ENCODE measurements at places on chromosomes 16 and 17. TPM values are rescaled to one million over a fixed set of nuclear protein-coding genes. Genes with fewer than 3 reads are reported as not detected.
A peak's percentile ranks its signal among the peaks of the same experiment; 100 is the strongest.

DNA sequence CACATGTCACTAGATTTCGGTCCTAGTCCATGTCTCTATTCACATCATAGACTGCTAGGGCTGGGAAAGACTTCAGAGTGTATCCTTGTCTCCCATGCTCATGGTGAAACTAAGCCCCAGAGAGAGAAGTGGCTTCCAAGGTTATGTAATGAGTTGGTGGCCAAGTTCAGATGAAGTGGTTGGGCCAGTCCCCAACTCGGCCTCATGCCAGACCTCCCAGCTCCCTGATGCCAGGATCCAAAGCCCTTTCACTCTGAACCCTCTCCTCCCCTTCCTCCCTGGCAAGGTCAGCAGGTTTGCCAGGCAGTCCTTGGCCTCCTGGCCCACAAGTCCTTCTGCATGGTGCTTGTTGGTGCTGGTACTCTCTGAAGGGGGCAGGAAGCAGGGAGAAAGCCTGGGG is 189.7 kb downstream of the AXIN2 start:
- no peak overlapping the region for H3K4me3 ChIP-seq
- no peak for DNase-seq
- H3K4me1 ChIP-seq: no peaks in the 10 kb centered on the region
- H3K27ac ChIP-seq: no peak overlapping the region

DNA sequence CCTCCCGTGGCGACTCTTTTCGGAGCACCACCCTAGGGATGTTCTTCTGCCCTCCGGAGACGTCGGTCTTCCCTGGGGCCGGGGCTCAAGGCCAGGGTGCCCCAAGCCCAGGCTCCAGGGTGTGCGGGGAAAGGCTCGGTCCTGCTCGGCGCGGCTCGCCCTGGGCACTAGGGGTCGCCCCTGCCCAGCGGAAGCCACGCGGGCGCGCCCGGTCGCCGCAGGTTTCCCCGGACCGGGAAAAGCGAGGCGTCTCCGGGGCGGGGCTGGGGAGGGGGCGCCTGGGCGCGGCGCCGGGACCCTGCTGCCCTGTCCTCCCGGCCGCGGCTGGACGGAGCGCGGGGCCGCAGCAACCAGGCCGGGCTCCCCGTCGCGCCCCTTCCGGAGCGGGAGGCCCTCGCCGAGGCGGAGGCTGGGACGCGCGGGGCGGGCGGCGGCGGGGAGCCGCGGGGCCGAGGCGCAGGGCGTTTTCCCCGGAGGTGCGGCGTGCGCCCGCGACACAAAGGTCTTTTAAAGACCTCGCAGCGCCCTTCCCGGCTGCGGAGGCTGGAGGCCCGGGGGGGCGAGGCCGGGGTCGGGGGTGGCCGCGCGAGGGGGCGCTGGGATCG is 76.4 kb downstream of the MRC2 start:
- H3K27me3 ChIP-seq: no peaks in the 10 kb centered on the region
- DNase-seq: peak; percentile 81
- no peaks in the 10 kb centered on the region for H3K36me3 ChIP-seq
- H3K27ac ChIP-seq: peak overlapping the region; percentile 75

DNA sequence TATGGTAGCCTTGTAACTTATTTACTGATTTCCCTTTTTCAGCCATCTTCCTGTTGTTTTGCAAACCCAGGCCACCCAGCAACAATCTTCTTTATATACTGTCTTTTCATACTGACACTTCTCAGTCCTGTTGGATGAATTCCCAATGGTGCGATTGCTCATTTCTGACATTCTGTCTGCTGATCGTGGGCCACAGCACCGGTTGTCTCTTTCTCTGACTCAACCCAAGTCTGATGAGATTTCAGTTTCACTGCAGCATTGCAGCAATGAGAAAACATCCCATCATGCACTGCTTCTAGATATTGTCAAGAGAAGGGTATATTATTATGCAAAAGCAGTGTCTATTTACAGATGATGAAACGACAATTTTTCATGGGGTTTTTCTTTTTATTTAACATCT is 349.2 kb upstream of the HSBP1 start:
- H3K27ac ChIP-seq: no peak overlapping the region
- DNase-seq: no peak
- no peak overlapping the region for H3K4me3 ChIP-seq
- no peaks in the 10 kb centered on the region for H3K4me1 ChIP-seq
- H3K36me3 ChIP-seq: no peaks in the 10 kb centered on the region

DNA sequence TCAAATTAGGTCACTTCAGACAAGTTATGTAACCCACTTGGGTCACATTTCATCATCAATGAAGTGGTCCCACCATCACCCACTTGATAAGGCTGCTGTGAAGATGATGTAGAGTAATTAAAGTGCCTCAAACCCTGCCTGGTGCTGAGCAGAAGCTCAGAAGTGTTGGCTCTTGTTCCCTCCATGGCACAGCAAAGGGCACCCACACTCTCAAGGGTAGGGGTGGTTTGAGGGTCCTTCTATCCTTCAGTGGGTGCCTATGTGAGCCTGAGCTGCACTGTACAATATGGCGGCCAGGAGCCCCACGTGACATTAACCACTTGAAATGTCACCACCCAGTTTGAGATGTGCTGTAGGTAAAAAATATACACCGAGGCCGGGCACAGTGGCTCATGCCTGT is 71.5 kb downstream of the CYTH1 start:
- DNase-seq: no peak
- no peak overlapping the region for H3K27ac ChIP-seq
- H3K4me3 ChIP-seq: no peak overlapping the region
- H3K4me1 ChIP-seq: no peaks in the 10 kb centered on the region

GRCh38 chr16:85479972-85480726 is 133.0 kb upstream of the GSE1 start:
- no peak overlapping the region for H3K4me3 ChIP-seq
- H3K27me3 ChIP-seq: no peaks in the 10 kb centered on the region
- H3K36me3 ChIP-seq: no peaks in the 10 kb centered on the region
- H3K4me1 ChIP-seq: peaks cover 6% of the 10 kb centered on the region
- H3K27ac ChIP-seq: no peak overlapping the region

DNA sequence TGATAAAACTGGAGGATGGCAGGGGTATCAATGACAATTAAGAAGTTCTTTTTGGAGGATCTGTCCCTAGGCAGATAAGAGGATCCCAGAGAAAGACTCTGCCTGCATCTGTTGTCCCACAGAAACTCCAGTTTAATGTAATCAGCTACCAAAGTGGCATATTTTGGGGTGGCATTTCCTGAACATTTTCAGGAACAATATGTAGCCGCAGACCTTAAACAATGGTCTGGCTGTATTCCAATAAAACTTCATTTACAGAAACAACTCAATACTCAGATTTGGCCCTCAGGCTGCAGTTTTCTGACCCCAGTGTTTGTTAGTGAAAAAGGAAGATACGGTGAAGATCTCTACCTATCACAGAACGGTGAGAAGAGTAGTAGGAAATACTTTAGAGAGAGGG is 46.1 kb downstream of the KCNJ16 start:
- no peaks in the 10 kb centered on the region for H3K36me3 ChIP-seq
- DNase-seq: no peak
- no peak overlapping the region for H3K4me3 ChIP-seq
- H3K27ac ChIP-seq: no peak overlapping the region
- H3K4me1 ChIP-seq: no peaks in the 10 kb centered on the region

- no peaks in the 10 kb centered on the region for H3K36me3 ChIP-seq
- no peak for DNase-seq
- H3K4me3 ChIP-seq: no peak overlapping the region
- peak overlapping the region; percentile 35 for H3K27ac ChIP-seq
- no peaks in the 10 kb centered on the region for H3K27me3 ChIP-seq
These were observed 76.4 kb downstream of the SMG6 start for GRCh38 chr17:2227025-2227699.

GRCh38 chr16:3194792-3195191 is 6.8 kb downstream of the OR1F1 start:
- H3K27me3 ChIP-seq: peaks cover 68% of the 10 kb centered on the region
- H3K27ac ChIP-seq: no peak overlapping the region
- H3K4me3 ChIP-seq: no peak overlapping the region
- no peak for DNase-seq
- H3K36me3 ChIP-seq: no peaks in the 10 kb centered on the region

GRCh38 chr16:12971241-12971640 is 69.8 kb downstream of the SHISA9 start:
- H3K27ac ChIP-seq: no peak overlapping the region
- no peaks in the 10 kb centered on the region for H3K36me3 ChIP-seq

GRCh38 chr17:9986754-9987382 is 81.8 kb upstream of the RCVRN start:
- no peaks in the 10 kb centered on the region for H3K27me3 ChIP-seq
- DNase-seq: no peak
- no peaks in the 10 kb centered on the region for H3K36me3 ChIP-seq
- H3K4me1 ChIP-seq: no peaks in the 10 kb centered on the region

GRCh38 chr17:76326306-76326705 is 18.2 kb upstream of the QRICH2 start:
- H3K27ac ChIP-seq: no peak overlapping the region
- no peaks in the 10 kb centered on the region for H3K27me3 ChIP-seq
- no peaks in the 10 kb centered on the region for H3K36me3 ChIP-seq
- DNase-seq: no peak
- H3K4me3 ChIP-seq: no peak overlapping the region

- no peaks in the 10 kb centered on the region for H3K27me3 ChIP-seq
- no peak for DNase-seq
- H3K27ac ChIP-seq: no peak overlapping the region
- H3K4me1 ChIP-seq: no peaks in the 10 kb centered on the region
These were observed 8.9 kb upstream of the ITGAM start for GRCh38 chr16:31250782-31251384.

The ABCC11 gene
- total RNA-seq: not detected

The TLCD1 gene
- not detected for total RNA-seq

All from uterus (tissue), 4 donors.